ENCODE measurements at places on chromosomes 5 and 9.
A peak's percentile ranks its signal among the peaks of the same experiment; 100 is the strongest.

GRCh38 chr9:72349240-72349639, 15.8 kb downstream of the ZFAND5 start:
- DNase-seq = no peak

DNA sequence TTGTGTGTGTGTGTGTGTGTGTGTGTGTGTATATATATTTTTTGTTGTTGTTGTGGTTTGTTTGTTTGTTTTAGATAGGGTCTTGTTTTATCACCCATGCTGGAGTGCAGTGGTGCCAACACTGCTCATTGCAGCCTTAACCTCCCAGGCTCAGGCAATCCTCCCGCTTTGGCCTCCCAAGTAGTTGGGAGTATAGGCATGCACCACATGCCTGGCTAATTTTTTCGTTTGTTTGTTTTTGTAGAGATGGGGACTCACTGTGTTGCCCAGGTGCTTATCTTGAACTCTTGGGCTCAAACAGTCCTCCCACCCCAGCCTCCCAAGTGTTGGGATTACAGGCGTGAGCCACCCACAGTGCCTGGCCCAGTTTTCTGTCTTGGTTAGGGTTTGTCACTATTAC, 77.3 kb downstream of the GAPVD1 start:
- DNase-seq = no peak

- DNase-seq = no peak
Measured at GRCh38 chr5:67077296-67077695, 119.3 kb downstream of the CD180 start.

GRCh38 chr5:139050432-139050831, 147.7 kb downstream of the SIL1 start:
- no peak for DNase-seq

GRCh38 chr9:87516222-87516925, 18.7 kb downstream of the DAPK1 start:
- DNase-seq = no peak

DNA sequence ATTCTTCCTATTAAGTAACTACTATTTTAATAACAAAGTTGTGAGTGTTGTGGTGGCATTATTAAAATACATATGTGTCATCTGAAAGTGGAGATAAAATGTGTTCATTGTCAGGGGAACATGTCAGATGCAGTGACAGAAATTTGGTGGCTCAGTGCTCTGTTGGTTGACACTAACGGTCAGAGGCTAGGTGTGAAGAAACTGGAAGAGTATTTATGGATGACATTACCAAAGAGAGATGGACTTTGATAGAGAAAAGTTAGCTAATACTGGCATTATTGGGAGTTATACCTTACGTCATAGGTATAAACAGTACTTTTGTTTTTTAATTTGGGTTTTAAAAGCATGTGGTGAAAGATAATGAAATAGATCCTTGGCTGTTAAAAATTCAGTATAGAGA, 33.7 kb downstream of the PAM start:
- DNase-seq = no peak

DNA sequence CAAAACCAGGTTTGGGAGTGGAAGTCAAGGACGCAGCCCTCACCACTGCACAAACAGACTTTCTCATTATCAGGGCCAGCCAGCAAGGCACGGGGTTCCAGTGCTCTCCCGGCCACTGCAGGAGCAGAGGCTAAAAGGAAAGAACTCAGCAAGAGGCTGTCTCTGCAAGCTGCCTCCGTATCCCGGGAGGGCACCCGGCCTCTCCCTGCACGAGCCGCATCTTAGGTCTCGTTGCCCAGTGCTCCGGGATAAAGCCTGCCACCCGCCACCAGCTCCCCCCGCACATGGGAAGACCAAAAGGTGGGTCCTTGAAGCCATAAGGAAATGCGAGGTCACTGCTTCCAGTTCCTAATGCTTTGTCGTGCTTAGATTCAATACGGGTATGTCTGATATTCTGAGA, 117.2 kb upstream of the SARDH start:
- DNase-seq = no peak

- DNase-seq = no peak
Measured at GRCh38 chr9:28916348-28916747, 1343.1 kb upstream of the C9orf72 start.

- no peak for DNase-seq
Measured at GRCh38 chr9:128193469-128194096, 2.2 kb upstream of the CIZ1 start.

DNA sequence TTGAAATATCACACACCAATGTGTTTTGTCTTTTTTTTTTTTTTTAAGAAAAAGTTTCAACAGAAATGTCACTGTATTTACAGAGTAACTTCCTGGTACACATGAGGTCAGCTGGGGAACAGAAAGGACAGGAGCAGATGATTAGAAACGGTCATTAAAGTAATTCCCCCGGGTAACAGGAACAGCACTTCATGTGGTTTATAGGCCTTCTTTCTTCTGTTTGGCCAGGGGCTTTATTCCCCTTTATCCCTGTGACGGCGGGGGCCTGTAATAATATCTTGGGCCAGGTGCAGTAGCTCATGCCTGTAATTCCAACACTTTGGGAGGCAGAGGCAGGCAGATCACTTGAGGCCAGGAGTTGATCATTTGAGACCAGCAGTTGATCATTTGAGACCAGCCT, 30.5 kb upstream of the MSH3 start:
- no peak for DNase-seq

- no peak for DNase-seq
Measured at GRCh38 chr5:139949710-139950109, 93.4 kb downstream of the NRG2 start.

DNA sequence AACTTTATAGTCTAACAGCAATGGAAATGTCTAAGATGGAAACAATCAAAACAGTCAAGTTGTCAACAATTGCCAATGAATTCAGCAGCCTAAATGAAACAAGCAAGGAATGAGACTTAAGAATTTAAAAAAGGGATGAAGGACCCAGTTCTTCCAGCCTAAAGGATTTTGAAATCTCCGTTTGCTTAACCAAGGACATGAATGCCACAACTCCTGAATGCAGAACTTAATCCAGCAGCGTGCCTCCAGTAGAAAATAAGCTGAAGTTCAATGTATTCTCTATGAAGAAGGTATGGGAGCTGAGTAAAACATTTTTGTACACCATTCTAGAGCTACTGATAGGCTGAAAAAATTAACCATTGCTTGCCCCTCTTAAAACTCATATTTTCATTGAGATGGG, 411.3 kb downstream of the ARHGEF28 start:
- no peak for DNase-seq

GRCh38 chr5:66742083-66742895, 146.1 kb downstream of the MAST4 start:
- DNase-seq = no peak

DNA sequence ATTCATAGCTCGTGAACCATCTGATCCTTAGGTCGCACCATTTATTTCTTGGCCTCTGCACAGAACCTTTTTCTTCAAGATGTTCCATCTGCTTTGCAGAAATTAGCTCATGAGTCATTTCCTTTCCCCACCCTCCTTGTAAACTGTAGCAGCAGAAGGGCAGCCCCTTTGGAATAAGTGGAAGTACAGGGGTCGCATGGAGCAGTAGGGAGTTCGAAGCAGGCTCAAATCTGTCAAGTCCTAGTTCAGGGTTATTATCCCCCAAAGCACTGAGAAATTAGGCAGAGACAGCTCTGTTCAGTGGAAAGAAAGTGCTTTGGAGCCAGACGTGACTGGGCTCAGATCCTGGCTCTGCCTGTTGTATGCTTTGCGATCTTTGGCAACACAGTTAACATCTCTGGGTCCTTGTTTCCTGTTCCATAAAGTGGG, 84.2 kb downstream of the SGCD start:
- peak; percentile 67 for DNase-seq

DNA sequence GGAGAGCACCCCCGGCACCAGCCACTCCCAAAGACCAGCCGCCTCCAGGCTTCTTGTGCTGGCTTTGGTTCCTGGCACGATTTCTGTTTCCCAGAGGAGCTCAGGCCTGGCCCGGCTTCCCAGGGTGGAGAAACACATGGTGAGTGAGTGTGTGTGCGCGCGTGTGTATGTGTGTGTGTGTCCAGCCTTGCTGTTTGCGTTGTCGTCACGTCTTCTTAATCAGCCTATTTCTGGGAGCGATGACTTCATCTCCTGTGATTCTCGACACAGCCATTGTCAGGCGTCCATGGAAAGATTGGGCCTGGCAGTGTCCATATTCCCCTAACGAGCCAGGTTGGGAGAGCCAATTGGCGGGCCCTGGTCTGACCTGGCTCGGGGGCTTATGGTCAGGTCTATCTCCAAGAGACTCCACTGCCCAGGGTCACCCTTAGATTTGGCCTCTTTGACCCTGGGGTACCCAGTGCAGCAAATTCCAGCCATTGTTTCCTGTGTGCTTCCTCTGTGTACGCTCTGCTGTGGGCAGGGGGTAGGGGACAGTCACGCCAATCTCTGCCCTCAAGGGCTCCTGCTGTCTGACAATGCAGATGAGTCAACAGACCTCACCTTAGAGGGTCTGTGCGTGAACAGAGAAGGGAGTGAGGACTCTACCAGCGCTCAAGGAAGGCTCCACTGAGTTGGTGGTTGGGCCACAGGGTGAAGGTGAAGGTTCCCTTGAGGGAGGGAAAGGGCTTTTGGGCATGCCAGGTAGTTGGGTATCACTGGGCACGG, 73.8 kb downstream of the DAB2IP start:
- DNase-seq = peak; percentile 99

DNA sequence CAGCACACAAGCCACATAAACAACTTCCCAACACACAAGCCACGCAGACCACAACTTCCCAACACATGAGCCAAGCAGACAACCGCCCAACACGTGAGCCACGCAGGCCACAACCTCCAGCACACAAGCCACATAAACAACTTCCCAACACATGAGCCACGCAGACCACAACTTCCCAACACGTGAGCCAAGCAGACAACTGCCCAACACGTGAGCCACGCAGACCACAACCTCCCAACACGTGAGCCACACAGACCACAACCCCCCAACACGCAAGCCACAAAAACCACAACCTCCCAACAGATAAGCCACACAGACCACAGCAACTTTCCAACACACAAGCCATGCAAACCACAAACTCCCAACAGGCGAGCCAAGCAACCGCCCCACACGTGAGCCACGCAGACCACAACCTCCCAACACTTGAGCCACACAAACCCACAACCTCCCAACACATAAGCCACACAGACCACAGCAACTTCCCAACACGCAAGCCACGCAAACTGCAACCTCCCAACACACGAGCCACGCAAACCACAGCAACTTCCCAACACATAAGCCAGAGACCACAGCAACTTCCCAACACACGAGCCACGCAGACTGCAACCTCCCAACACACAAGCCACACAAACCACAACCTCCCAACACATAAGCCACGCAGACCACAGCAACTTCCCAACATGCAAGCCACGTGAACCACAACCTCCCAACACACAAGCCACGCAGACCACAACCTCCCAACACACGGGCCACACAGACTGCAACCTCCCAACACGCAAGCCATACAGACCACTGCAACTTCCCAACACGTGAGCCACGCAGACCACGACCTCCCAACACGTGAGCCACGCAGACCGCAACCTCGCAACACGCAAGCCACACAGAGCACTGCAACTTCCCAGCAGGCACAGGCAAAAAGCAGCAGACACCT, 10.1 kb downstream of the BRD9 start:
- no peak for DNase-seq

- no peak for DNase-seq
Measured at GRCh38 chr5:134177369-134178095, 782 bp upstream of the SKP1 start.

- DNase-seq = no peak
Measured at GRCh38 chr9:132789719-132790118, 88.4 kb downstream of the AK8 start.

DNA sequence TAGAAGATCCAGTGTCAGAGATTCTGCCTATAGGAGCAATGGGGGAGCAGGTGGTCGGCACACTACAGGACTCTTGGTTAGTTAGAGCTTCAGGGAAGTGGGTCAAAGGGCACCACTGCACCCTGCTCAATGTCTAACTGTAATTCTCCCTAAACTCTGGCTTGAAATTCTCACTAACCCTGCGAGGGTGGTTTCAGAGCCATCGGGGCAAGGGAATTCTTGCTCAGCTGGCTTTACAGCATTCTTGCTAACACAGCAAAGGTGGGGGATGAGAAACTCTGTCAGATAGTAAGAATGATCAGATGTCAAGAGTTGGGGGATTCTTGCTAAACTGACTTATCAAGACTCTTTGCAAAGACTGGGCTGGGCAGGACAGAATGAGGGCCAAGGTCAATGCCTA, 4.7 kb upstream of the ZNF354C start:
- no peak for DNase-seq
